Bronchial smooth muscle cell (primary cell): ENCODE measurements at places on chromosomes 1 and 21. TPM values are rescaled to one million over a fixed set of nuclear protein-coding genes. Genes with fewer than 3 reads are reported as not detected.

The LCE2B gene
- not detected in 2 replicates for total RNA-seq

The CNIH3 gene
- total RNA-seq = 25.0 and 28.2 TPM in 2 replicates

The BARHL2 gene
- total RNA-seq = not detected in 2 replicates

The PPT1 gene
- total RNA-seq = 24.6 and 36.3 TPM in 2 replicates

The SLC45A1 gene
- 1.4 and 2.6 TPM in 2 replicates for total RNA-seq

The NDUFV3 gene
- 27.9 and 36.3 TPM in 2 replicates for total RNA-seq

The AXDND1 gene
- 0.43 and 0.79 TPM in 2 replicates for total RNA-seq

The ERICH3 gene
- total RNA-seq = under 0.01 TPM in 2 replicates

The RPTN gene
- total RNA-seq = not detected in 2 replicates

The GCLM gene
- total RNA-seq = 16.2 and 17.9 TPM in 2 replicates
